ENCODE measurements at places on chromosomes 1 and 21.

DNA sequence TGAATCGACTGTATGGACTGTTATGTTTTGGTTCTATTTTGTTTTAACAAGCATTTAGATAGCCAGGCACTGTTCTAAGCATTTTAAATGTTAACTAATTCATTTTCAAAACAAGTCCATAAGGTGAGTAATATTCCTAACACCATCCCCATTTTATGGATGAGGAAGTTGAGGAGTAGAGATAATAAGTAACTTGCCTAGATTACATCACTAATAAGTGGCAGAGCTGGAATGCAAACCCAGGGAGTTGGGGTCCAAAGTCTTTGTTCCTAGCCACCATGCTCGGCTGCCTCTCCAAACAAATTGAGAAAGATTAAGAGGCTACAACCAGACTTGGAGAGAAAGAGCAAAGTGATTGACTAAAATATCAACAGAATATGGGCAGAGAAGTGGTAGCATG is 12.6 kb upstream of the LEPR start:
- no peak for DNase-seq

GRCh38 chr1:91325456-91325855 is 79.2 kb downstream of the HFM1 start:
- no peak for DNase-seq

DNA sequence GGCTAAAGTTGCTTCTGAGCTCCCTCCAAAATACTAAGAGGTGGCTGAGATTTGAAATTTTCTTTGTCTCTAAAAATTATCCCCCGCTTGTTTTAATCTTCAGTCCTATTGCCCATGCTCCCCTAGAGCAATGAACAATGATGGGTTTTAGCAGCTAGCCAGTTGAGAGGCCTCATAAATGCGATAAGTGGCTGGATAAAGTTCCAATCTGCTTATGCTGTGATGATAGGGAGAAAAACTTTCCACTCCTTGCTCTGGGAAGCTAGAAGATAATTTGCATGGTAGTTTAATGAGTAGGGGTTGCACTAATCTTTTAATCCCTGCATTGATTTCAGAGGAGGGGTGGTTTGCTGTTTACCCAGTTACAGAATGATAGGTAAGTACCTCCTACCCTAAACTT is 9.6 kb upstream of the PRPF3 start:
- no peak for DNase-seq

DNA sequence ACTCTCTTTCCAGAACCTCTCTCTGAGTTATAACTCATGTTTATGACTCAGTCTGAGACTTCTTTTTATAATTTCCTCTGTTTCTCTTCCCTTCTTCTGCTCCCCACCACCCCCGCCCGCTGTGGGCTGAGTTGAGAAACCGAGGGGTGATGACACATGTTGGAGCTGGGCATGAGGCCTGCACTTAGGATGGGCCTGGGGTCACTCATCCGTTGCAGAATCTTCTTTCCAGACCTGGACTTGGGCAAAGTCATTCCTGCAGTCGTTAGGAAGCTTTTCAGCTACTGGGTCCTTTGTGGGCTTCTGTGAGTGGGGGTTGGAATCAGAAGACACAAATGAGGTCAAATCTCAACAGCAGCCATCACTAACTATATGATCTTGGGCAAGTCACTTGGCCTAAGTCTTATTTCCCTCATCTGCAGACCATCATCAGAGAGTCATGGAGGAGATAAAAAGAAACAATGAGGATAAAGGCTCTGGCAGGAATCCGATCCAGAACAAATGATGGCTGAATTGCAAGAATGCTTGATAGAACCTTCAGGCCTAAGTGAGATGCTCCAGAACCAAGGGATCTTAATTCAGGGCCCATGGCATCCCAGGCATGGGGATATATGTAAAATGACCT is 53.4 kb downstream of the RPS6KA1 start:
- no peak for DNase-seq

GRCh38 chr1:94504601-94505000 is 37.0 kb downstream of the F3 start:
- DNase-seq = no peak

- DNase-seq = no peak
Observed at GRCh38 chr1:19623523-19623922, 20.6 kb upstream of the NBL1 start.

DNA sequence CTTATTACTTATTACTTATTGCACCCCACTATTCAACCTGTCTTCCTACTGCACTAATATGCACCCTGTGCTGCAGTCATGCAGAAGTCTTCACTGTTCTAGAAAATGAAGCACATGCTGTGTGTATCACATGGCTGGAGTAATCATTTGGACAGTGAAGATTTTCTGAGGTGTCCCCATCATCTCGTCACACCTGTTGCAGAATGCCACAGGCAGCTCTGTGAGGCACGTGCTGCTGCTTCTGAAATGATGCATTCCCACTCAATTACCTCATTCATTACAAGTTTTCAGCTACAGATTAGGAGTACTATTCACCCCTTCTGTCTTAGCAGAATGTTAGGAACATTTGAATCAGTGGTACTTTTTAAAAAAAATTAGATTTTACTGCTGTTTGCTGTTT is 325.7 kb upstream of the ST6GALNAC5 start:
- no peak for DNase-seq

- peak; percentile 36 for DNase-seq
Observed at GRCh38 chr1:220281159-220281574, 8.9 kb upstream of the RAB3GAP2 start.

DNA sequence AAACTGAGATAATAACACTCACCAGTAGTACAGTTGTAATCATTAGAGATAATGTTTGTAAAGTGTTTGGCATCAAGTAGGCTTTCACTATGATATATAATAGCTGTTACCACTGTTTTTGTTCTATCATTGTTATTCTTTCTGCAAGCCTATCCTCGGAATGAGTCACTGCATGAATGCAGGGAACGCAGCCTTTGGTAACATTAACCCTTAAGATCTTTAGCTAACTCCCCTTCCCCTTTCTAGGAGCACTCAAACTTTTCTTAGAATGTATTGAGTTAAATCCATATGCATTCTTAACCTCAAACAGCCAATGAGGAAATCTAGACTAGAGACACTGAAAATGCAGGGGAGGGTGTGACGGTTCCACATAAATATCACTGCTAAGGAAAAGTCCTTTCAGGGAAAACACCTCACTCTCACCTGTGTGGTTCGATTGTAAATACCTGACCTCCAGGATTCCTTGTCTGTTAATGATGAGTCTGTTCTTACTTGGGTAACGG is 467.3 kb downstream of the SETD4 start:
- no peak for DNase-seq

- DNase-seq = no peak
Observed at GRCh38 chr1:39317111-39317510, 112.6 kb downstream of the MACF1 start.

GRCh38 chr1:243974451-243975292 is 76.4 kb upstream of the ZBTB18 start:
- DNase-seq = peak; percentile 38

DNA sequence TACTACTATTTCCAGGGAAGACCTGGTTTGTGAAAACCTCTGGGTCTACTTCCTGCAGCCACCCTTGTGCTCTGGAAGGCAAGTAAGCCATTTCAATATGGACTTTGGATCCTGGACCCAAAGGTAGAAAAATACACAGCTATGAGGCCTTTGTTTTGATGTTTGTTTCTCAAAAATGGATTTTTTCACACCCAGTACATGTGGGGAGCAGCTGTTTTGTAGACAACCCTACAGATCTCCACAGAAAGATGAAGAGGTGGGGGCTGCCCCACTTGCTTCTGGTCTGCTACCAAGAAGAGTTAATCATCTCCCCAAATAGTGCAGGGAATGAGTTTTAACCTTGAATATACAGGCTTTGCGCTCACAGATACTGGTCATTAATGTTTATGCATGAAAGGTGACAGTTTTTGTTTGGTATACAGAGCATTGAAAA is 29.2 kb downstream of the ZNF281 start:
- no peak for DNase-seq

DNA sequence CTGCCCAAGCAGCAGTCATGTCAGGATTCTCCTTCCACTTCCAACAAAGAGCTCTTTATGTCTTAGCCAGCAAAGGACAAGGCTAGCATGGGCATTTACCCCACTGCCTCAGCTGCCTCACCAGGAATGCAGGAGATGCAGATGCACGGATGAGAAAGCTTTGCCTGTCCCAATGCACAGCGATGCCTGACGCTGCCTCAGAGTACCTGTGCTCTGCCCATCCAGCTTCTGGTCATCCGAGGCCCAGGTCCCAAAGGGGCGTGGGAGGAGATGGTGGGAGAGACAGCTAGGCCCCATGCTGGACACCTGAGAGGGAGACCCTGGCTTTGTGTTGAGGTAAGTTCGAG is 59.0 kb downstream of the IRF2BP2 start:
- DNase-seq = no peak

GRCh38 chr1:97960470-97960869 is 39.6 kb upstream of the DPYD start:
- no peak for DNase-seq
